NCI-H1105 (cell line): ENCODE measurements at places on chromosomes 1 and 21.

DNA sequence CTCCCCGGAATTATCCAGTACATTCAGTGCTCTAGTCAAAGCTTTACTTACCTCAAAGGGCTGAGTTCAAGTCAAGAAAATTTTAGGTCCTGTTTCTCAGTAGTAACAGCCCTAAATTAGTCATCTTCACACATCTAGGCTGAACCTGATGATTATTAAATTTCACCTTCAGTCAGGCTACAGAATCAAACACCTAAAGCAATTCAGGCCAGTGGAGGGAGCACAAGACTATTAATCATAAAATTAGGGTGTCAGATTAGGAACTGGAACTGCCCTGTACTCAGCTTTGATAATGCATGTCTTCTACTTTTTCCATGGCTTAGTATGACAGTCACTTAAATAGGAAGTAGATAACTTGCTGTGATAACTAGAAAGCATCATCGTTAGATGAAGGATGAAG, 28.4 kb upstream of the BCAS2 start:
- no peak for DNase-seq

GRCh38 chr1:55741516-55741915, 526.4 kb upstream of the USP24 start:
- DNase-seq = no peak

DNA sequence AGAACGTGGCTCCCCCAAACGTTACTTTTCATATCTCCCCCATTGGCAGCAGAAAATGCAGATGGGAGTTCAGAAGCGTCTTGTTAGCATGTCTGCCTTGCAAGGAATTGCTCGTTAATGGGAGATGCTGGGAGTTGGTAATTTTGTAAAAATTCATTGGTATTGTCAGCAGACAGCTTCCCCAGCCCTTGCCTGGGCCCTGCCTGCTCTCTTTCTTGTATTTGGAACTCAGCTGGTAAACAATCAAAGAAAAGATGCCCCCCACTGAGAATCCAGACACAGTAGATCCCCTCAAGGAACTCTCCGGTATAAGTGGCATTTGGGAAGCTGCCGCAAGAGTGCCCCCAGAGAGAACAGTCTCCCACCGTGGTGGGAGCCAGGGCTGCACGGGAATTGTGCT, 94.4 kb upstream of the IGSF21 start:
- DNase-seq = no peak

DNA sequence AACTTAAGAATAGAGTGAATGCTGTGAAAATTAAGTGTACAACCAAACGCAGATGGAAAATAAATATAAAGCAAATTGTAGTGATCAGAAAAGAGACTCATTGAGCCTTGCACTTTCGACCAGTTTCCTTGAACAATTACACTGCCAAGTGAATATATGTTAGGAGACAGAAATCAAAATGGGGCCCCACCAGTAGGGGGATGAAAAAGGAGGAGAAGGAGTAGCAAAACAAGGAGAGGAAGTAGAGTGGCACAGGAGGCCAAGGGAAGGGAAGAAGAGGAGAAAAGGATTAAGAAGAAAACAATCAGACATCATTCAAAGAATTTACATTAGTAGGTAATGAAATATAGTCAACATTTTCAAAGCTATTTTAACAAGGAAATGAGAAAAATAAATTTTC, 1770.6 kb downstream of the PLA2G4A start:
- no peak for DNase-seq

GRCh38 chr1:221886743-221887414, 145.0 kb upstream of the DUSP10 start:
- no peak for DNase-seq

- no peak for DNase-seq
These were observed 127.1 kb downstream of the TENT5C start for GRCh38 chr1:117732956-117733355.

- no peak for DNase-seq
These were observed 46.6 kb downstream of the SSBP3 start for GRCh38 chr1:54359393-54360162.

DNA sequence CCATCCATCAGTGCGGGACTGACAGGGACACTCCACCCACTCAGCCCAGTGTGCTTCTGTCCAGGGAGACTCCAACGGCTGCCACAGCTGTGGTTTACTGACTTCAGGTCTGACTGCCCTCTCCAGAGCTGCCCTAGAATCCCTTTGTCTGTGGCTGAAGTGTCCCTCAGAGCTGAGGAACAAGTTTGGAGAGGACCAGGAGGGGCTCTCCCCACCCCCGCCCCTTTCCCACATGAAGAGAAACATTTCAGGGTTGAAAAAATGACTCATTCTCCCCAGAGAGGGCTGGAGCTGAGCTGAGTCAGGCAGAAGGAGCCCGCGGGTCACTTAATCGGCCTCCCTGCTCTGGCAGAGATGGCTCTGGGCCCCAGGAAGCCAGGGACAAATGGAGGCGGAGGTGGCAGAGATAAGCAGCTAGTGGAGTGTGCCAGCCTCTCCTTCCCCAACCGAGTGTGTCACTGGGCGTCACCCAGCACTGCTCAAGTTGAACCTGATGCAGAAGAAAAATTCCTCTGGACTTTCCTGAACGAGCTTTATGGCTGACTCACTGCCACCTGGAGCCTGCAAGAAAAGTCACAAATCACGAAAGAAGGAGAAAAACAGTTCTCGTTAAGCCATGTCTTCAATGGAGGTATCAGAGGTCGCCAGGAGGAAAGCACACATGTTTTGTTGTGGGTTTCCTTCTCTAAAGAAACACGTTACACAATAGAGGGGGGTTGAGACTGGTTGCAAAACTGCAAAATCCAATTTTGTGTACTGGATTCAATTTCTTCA, 34.3 kb upstream of the ECE1 start:
- DNase-seq = no peak

DNA sequence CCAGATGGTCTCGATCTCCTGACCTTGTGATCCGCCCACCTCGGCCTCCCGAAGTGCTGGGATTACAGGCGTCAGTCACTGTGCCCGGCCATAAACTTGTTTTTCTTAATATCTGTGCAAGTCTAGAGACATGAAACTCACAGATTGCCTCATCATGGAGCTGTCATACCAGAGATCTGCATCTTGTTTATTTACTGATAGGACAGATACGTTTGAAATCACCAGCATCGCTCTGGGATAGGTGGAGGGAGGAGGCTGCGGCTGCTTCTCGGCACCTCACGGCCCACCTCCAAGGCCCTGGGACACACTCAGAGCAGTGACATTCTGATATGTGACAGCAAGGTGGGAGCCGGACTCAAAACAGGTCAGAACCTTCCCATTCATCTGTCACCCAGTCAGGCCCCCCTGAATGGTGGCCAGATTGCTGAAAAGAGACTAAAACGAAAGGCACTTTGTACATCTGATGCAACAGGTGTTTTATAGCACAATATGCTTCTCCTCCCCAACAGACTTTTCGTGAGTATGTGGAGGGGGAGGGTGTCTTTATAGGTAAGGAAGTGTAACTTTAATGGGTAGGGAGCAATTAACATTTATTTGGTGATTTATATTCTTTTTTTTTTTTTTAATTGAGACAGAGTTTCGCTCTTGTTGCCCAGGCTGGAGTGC, 18.1 kb upstream of the LSM10 start:
- no peak for DNase-seq

DNA sequence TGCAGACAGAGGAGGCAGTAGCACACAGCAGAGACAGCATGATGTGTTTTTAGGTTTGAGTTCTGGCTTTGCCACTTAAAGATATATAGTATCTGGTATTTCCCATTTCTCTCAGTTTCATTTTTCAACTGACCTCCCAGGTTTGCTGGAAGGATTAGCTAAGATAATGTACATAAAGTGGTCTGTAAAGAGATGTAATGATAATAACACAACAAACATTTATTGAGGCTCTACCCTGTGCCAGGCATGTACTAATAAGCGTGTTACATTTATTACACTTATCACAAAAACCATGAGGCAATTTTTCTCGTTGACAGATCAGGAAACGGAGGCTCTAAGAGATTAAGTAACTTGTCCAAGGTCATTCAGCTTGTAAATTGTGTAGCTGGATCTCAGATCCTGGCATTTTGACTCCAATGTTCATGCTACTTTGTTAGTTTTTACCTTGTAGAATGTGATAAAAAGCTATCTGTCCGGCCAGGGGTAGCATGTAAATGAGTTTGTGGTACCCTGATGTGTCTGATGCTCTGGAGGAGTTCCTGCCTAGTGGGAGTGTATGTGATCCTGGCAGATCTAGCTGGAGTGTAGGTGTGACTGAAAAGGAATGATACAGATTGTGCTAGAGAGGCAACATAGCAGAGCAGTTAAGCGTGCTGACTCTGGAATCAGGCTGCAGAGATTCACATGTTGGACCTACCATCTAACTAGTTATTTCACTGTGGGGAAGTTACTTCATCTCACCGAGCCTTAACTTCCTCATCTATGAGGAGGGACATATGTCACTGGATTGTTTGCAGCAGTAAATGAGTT, 146.6 kb downstream of the VPS13D start:
- DNase-seq = no peak

DNA sequence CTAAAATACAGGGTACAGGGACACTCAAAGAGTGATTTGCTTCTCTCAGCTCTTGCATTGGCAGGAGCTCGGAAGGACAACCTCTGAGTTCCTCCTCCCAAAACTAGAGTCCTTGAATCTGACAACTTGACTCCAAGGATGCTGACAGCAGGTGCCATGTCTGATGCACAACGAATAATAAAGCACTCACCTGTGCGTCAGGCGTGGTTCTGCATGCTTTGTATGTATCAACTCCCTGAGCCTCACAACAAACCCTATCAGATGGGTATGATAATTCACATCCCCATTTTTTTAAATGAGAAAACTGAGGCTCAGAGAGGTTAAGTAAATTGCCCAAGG, 1.4 kb downstream of the LAPTM5 start:
- DNase-seq = no peak

DNA sequence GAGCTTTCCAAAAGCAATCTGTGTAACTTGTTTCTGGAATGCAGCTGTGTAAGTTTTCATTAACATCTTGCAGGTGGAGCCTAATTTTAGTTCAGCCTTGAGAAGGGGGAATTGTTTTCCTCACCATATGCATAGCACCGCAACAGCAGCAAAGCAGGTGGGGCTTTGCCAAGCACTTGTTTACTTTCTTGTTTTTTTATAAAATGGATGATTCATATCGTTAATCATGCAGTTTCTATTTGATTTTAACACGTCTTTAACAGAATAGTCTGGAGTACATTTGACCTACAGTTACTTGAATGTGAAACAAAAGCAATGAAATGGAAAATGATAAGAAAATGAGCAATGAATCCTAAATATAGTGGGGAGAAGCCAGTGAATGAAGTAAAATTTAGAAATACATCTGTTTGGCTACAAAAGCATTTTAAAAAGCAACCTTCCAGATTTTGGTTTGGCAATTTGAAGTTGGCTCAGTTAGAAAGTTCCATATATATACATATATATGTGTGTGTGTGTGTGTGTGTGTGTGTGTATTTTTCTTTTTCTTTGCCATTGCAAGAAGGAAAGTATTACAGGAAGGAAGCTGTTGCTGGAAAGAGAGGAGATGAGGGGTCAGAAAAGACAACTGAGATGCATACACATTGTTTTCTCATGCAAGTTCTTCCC, 119.0 kb upstream of the ADGRL2 start:
- DNase-seq = peak; percentile 28

GRCh38 chr1:171610385-171610784, 11.7 kb upstream of the MYOCOS start:
- no peak for DNase-seq
